Tongue (tissue), 3 donors: ENCODE measurements at places on chromosomes 1 and 21. TPM values are rescaled to one million over a fixed set of nuclear protein-coding genes. Genes with fewer than 3 reads are reported as not detected.

C1QTNF12 gene
- 6.3 TPM for total RNA-seq

CFHR3 gene
- 0.51 TPM for total RNA-seq

STUM gene
- total RNA-seq = 7.4 TPM

BEND5 gene
- 17.5 TPM for total RNA-seq

GPX7 gene
- 138 TPM for total RNA-seq

DNA sequence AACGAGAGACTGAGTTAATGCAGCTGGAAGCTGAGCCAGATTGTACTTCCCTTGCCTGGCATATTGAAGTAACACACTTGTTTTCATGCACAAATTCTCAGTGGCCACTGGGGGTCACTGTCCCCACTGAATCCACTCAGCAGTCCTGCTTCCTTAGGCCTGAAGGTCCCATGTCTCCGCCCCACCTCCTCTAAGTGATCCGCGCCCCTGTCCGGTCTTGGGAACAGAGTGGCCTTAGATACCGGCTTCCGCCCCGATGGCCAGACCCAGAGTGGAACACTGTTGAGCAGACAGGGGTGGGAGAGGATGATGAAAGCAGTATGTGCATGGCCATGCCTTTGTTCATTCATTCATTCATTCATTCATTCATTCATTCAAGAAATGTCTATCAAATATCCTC, 34.8 kb downstream of the CHAF1B start:
- DNase-seq = peak; percentile 92

- peak; percentile 23 for DNase-seq
These were observed 41.0 kb upstream of the SEC16B start for GRCh38 chr1:178010674-178011464.

GRCh38 chr1:150066838-150067183, 765 bp upstream of the VPS45 start:
- DNase-seq = no peak

- peak; percentile 28 for DNase-seq
These were observed 3.5 kb upstream of the SPEN start for GRCh38 chr1:15843826-15844572.

GRCh38 chr1:102796429-102796828, 311.9 kb downstream of the COL11A1 start:
- DNase-seq = no peak

GRCh38 chr1:37612186-37612585, 16.4 kb upstream of the GNL2 start:
- DNase-seq = no peak

DNA sequence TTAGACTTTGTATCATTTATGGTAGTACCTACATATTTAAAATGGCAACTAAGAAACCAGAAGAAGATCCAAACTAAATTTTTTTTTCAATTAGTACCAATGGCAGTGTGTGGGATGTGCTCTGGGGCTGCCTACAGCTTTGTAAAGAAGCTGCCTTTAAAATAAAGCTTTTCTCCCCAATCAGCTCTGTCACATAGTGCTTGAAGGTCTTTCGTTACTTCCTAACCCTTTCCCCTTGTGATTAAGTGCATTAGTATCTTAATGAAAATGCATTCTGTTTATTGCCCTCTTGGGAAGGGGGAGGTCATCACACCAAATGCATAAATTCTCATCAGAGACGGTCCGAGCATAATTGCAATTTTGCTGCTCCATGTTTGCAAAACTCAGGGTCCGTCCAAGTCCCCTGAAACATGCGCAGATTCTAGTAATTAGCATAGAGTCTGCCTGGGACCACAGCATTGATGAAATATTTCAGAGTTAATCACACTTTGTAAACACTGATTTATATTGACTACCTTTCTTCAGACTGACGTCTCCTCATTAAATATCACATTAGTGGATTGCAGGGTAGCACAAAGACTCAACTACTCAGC, 71.3 kb downstream of the ESRRG start:
- DNase-seq = no peak

- no peak for DNase-seq
These were observed 7.7 kb upstream of the GPATCH4 start for GRCh38 chr1:156608981-156609380.

DNA sequence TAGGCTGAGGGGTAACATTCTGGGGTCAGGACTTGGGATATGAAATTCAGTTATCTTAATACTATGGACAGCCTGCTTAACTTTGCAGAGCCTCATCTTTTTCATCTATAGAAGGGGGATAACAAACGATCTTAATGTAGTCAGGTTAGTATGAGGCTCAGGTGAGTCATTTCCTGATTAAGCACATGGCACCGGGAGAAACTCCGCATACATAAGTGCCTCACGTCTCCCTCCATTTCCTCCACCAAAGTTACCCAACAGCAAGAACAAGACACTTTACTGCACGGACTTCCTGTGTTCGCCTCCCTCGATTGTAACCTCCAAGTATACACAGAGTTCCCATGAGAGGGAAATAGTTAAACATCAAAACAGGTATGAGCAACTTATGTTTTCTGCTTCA, 112.7 kb upstream of the COA6 start:
- DNase-seq = no peak

DNA sequence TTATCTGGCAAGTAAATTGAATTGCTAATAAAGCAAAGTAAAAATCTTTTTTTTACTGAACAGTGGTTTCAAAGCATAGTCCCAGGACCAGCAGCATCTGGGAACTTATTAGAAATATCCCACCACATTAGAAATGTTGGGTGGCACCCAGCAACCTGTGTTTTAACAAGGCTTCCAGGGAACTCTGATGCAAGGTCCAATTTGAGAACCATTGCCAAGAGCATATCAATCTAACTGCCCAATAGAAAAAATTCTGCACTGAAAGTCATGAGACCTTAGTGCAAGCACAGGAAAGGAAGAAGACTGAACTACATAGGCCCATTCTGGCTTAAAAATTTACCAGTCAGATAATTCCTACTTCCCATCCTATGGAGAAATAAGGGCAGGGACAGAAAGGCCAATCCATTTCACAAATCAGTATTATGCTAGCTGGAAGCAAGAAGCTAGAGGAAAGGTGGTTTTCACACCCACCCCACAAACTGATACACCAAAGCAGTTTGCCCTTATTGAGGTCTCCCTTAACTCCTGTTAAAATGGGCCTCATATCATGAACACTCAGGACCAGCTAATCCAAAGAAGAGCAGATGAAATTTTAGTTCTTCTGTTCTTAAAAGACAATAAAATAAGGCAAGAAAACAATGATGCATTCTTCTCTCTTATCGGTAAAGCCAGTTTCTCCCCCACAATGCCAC, 17.5 kb upstream of the C1orf105 start:
- DNase-seq = no peak

- no peak for DNase-seq
These were observed 153.5 kb downstream of the RERE start for GRCh38 chr1:8663915-8664329.

DNA sequence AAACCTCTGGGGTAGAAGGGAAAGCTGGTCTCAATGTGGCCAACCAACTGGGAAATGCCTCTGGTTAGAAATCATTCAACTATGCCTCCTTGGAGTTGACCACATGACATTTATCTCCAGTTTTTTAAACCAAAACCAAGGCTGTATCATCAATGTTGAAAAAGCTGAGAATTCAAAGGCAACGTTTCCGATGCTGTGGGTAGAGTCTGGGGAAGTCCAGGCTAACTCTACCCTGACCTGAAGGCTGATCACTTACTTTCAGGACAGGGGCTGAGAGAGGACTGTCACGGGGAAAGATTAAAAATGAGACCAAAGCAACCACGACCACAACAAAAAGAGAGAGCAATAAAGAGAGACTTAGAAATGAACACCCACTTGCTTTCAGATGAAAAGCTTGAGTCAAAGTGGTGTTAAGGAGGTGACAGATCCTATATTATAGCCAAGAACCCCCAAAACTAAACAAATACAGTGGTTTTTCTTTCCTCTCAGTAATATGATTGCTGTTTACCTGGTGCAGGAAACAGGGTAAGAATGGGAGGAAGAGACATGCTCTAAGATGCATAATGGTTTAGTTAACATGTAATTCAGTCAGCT, 90.8 kb upstream of the TNFSF4 start:
- DNase-seq = no peak
